ENCODE measurements at places on chromosomes 1 and 21. TPM values are rescaled to one million over a fixed set of nuclear protein-coding genes. Genes with fewer than 3 reads are reported as not detected.

The CD1B gene
- total RNA-seq, result not detected

GRCh38 chr1:39214998-39215873 is 10.7 kb downstream of the MACF1 start:
- peak; percentile 24 for DNase-seq
- peak overlapping the region; percentile 88 for H3K27ac ChIP-seq
- no peaks in the 10 kb centered on the region for H3K27me3 ChIP-seq
- 0 out of 2 replicates have a peak, but pooled peaks cover 4% of the 10 kb centered on the region for H3K36me3 ChIP-seq
- peaks cover 63% of the 10 kb centered on the region for H3K4me1 ChIP-seq
- peak overlapping the region; percentile 68 for H3K4me3 ChIP-seq

The ILDR2 gene
- not detected for total RNA-seq

The KLHL12 gene
- 21.7 TPM for total RNA-seq

DNA sequence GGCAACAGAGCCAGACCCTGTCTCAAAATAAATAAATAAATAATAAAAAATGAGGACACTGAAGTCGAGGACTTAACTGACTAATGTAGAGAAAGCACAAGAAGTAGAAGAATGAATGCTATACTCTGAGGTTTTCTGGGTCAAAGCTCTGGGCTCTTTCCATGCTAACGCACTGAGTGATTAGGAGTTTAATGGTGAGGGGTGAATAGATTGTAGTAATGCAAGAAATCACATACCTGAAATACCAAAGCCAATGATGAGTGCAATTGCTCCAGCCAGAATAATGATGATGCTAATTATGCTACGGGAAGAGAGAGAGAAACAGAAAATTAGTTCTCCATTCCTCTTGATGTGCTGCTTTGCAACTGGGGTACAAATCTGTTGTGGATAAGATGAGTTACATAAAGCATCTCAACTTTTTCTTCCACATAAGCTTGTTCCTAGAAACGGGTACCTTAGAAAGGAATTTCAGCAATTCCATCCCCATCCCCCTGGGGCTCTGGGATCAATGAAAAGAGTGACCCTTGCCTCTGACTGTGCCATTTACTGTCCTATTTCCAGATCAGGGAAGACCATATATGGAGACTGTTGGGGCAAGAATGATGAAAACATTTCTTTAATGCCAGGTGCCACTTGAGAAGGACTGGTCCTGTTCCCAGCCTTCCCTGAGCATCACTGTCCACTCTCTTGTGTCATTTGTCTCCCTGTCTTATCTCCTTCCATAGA is 40.7 kb downstream of the VTCN1 start:
- no peaks in the 10 kb centered on the region for H3K36me3 ChIP-seq
- no peak for DNase-seq

The TBCE gene
- 28.4 TPM for total RNA-seq

DNA sequence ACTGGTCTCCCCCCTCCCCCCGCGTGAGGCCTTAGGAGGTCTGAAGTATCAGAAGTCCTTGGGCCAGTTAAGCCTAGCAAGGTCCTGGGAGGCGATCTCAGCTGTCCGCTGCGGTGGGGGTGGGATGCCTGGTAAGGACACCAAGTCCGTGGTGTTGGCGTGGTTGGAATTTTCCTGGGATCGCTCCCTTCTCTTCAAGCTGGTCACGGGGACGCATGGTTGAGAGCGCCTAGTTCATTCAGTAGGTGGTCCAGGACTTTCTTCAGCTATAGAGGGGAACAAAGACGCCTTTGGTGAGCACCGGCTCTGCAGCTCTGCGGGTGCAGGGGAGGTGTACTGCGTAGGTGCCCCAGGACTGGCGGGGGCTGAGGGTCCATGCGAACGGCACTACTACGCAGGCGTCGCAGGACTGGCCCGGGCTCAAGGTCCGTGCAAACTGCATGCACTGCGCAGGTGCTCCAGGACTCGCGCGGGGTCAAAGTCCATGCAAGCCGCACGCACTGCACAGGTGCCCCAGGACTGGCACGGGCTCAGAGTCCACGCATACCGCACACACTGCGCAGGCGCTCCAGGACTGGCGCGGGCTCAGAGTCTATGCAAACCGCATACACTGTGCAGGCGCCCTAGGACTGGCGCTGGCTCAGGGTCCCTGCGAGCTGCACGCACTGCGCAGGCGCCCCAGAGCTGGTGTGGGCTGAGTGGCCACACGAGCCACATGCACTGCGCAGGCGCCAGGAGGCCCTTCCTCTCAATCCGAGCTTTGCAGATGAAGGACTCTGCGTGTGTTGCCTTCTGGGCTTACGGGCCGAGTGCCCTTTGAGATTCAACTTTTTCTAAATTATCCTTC is 36.6 kb upstream of the HMGN1 start:
- H3K4me1 ChIP-seq, result peaks cover 54% of the 10 kb centered on the region
- peaks cover 5% of the 10 kb centered on the region for H3K36me3 ChIP-seq
- H3K27ac ChIP-seq, result peak overlapping the region; percentile 59
- no peak for DNase-seq
- H3K4me3 ChIP-seq, result peak overlapping the region; percentile 66
- H3K27me3 ChIP-seq, result peaks cover 4% of the 10 kb centered on the region

DNA sequence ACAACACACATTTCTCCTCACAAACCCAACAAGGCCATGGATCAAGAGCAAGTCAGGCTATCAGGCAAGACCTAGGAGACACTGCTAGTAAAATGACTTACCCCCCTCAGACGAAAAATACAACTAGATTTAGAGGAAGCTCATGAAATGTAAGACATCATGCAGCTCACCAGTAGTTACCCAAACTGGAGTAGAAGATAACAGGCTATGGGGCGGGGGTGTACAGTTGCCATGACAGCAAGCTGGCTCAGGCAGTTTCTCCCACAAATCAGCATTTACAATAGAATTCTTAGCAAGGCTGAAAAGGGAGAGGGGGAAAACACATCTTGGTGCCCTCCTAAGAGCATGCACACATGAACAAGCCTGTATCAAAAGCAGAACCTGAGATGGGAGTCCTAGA is 13.9 kb downstream of the TPM3 start:
- H3K4me3 ChIP-seq, result 0 out of 2 replicates have a peak overlapping the region, but pooled peaks have one; percentile 0
- H3K27me3 ChIP-seq, result peaks cover 4% of the 10 kb centered on the region
- peaks cover 69% of the 10 kb centered on the region for H3K4me1 ChIP-seq
- peaks cover 57% of the 10 kb centered on the region for H3K36me3 ChIP-seq

DNA sequence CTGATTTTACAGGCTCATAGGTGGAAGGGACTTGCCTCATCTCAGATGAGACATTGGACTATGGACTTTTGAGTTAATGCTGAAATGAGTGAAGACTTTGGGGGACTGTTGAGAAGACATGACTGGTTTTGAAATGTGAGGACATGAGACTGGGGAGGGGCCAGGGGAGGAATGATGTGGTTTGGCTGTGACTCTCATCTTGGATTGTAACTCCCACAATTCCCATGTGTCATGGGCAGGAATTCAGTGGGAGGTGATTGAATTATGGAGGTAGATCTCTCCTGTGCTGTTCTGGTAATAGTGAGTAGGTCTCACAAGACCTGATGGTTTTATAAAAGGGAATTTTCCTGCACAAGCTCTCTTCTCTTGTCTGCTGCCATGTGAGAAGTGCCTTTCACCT is 20.8 kb downstream of the SCYL3 start:
- peaks cover 48% of the 10 kb centered on the region for H3K4me1 ChIP-seq
- peak overlapping the region; percentile 73 for H3K27ac ChIP-seq
- DNase-seq, result no peak
- H3K4me3 ChIP-seq, result no peak overlapping the region

The RGS13 gene
- not detected for total RNA-seq

DNA sequence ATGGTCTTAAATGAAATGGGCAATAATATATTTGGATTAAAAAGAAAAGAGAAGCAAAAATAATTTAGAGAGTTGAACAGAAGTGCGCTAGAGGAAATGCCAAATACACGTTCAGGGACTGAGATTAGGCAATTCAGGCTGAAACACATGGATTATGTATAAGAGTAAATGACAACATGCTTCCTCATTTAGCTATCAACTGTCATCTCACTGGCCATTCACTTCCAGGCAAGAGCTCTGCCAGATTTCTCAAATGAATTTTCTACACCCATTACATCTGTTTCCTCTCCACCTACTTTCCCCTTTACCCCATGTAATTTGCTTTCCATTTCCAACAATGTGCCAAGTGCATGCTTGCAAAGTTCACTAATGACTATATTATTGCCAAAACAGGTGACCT is 582.4 kb downstream of the LTN1 start:
- no peak for DNase-seq
- H3K36me3 ChIP-seq, result no peaks in the 10 kb centered on the region
- peaks cover 1% of the 10 kb centered on the region for H3K27me3 ChIP-seq
- H3K4me1 ChIP-seq, result no peaks in the 10 kb centered on the region

The CRP gene
- not detected for total RNA-seq

The MX1 gene
- total RNA-seq, result 0.90 TPM

DNA sequence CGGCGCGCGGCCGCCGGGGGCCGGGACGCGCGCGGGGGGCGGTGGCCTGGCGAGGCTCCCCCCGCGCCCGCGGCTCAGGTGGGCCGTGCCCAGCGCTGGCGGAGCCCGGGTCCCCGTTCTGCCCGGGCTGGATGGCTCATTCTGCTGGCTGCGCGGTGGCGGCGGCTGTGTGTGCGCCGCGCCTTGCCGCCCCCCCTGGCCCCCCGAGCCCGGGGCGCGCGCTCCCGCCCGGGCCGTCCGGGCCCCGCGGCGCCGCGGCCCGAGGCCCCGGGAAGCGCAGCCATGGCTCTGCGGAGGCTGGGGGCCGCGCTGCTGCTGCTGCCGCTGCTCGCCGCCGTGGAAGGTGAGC is at the start of gene EPHB2:
EPHB2 (plus strand) TSS at position 139 of the 349 bp plus-strand sequence; CDS start at position 283, 144 bp downstream.
- H3K36me3 ChIP-seq, result no peaks in the 10 kb centered on the region
- H3K27ac ChIP-seq, result peak within 1 kb of the TSS; percentile 49
- peak within 1 kb of the TSS; percentile 86 for H3K4me3 ChIP-seq
- peak; percentile 8 for DNase-seq
- H3K27me3 ChIP-seq, result peaks cover 7% of the 10 kb centered on the region

The TMIGD3 gene
- not detected for total RNA-seq

Data from HFFc6 (cell line).